T-helper 22 cell (primary cell): ENCODE measurements at places on chromosomes 16 and 17.

- no peak for DNase-seq
These were observed 225.5 kb upstream of the CDH8 start for GRCh38 chr16:62261760-62262159.

GRCh38 chr17:327296-327695 is 25.3 kb downstream of the RPH3AL start:
- DNase-seq: no peak

DNA sequence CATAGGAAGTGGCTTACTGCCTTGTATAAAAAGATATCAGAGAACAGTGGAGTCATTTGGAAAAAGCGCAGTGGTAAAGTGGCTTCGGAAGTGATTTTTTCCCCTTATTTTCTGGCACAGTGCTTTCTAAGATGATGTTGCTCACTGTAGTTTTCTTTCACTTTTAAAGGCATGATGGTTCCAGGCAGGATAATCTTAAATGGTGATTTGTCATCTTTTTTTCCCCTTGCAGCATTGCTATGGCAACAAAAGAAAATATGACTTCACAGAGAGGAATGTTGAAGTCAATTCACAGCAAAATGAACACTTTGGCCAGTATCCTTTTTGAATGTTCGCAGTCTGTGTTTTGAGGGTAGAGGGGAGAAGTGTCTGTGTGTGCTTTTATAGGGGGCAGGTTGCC is 42.5 kb downstream of the GOSR1 start:
- no peak for DNase-seq

GRCh38 chr17:76467366-76467765 is at the start of gene AANAT:
AANAT (plus strand) TSS chr17:76467603; CDS start chr17:76468747, 1,144 bp downstream.
- DNase-seq: no peak

- DNase-seq: no peak
These were observed 19.1 kb downstream of the DEXI start for GRCh38 chr16:10923146-10923649.

GRCh38 chr16:8668113-8668512 is 6.3 kb upstream of the ABAT start:
- no peak for DNase-seq

- DNase-seq: no peak
These were observed 108.3 kb upstream of the GPR139 start for GRCh38 chr16:20181949-20182348.

- DNase-seq: no peak
These were observed 30.5 kb upstream of the PLCG2 start for GRCh38 chr16:81748476-81749198.
